MM.1S (cell line): ENCODE measurements at places on chromosomes 3 and 15.

GRCh38 chr3:175852560-175852959 is 993.4 kb downstream of the NAALADL2 start:
- DNase-seq: no peak

- no peak for DNase-seq
These were observed 34.0 kb upstream of the HRH1 start for GRCh38 chr3:11120091-11120805.

- no peak for DNase-seq
These were observed 156.7 kb downstream of the EPHA3 start for GRCh38 chr3:89264037-89264560.

GRCh38 chr3:9247941-9248521 is 1.4 kb downstream of the SRGAP3 start:
- no peak for DNase-seq

DNA sequence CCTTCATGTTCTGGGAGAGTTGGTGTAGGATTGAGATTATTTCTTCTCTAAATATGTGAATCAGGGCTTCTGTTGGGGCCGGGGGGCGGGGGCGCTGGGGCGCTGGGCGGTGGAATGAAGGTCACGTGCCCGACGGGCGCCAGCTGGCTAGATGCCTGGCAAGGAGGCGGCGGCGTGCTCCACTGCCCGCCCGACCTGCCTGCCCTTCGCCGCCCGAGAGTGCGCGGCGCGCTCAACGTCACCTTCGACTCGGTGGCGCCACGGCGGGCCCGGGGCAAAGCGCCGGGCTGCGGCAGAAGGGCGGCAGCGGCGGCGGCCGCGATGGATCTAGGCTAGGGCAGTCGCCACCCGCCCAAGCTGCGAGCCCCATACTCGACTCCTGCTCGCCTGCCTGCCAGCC is 47.0 kb upstream of the LHFPL4 start:
- DNase-seq: no peak

DNA sequence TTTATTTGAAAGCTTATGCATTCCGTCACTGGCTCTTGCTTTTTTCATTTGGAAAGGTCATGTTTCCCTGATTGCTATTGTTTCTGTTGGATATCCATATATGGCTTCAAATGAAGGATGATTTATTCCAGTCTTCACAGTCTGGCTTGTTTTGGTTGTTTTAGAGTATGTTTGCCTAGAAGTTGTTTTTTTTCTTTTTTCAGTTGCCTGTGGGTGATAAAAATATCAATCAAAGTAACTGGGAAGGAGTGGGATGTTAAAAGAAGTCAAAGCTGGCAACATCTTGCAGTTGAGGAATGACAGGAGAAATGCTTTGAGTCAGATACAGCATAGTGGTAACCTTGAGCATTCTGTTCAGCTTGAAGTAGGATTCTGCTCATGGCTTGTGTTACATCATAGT is 610.5 kb downstream of the PLOD2 start:
- DNase-seq: no peak

- DNase-seq: no peak
These were observed 3.1 kb downstream of the SNRK start for GRCh38 chr3:43289401-43289800.

DNA sequence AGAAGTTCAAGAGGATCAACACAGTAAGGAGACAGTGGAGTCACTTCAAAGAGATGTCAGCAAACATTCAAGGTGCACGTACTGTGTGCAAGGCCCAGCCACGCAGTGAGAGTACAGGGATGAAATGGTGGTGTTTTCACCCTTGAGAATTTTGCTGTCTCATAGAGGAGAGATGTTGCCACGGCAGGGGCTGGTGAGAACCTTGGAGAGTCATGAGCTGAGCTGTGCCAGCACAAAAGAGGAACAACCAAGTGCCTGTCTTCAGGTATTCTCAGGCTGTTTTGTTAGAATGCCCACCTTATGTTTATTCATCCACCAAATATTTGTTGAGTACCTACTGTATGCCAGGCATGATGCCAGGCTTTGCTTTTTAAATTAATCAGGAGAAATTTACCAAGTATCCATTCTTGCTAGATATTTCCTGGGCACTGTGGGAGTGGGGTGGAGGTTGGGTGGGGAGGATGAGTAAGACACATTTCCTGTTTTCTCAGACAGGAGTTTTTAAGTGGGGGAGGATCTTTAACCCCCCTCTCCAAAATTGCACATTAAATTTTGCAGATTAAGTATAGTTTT is 72.6 kb downstream of the SLC6A11 start:
- DNase-seq: no peak

GRCh38 chr15:67130673-67131601 is 65.5 kb downstream of the SMAD3 start:
- DNase-seq: no peak

DNA sequence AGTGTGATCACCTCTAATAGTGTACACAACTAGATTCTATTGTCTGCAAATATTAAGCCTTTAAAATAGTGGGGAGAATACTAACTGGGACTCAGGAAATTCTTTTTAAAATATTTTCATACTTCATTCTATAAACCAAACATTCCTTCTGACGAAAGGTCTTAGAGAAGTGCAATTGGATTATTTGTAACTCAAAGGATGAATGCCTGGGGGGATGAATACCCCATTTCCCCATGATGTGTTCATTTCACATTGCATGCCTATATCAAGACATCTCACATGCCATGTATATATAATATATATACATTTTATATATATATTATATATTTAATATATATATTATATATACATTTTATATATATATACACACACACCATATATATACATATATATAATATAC is 189.9 kb downstream of the VGLL3 start:
- DNase-seq: no peak

- no peak for DNase-seq
These were observed 54.3 kb downstream of the RIOX2 start for GRCh38 chr3:97917813-97918536.

DNA sequence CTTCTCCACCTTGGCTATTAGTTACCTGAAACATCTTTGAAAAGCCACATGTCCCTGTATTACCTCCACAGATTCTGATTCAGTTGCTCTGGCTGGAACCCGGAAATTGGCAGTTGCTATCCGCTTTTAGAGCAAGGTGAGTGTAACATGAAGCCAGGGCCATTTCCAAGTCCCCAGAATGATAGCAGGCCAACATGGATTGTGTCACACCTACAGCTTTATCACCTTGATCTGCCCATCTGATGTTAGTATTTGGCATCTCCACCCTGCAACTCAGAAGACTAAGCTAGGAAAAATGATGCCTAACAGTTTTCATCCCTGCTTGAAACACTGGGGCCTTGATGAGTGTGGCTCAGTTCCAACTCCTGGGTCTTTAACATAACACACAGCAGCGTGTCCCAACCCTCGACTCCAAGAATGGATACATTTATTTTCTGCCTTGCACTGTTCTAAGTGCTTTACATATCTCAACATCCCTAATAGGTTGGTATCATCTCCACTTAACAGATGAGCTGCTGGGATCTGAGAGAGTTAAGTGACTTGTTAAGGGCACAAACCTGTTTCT is 21.3 kb upstream of the NUDT16 start:
- DNase-seq: no peak

- DNase-seq: no peak
These were observed 312.3 kb downstream of the SATB1 start for GRCh38 chr3:18112674-18113375.

DNA sequence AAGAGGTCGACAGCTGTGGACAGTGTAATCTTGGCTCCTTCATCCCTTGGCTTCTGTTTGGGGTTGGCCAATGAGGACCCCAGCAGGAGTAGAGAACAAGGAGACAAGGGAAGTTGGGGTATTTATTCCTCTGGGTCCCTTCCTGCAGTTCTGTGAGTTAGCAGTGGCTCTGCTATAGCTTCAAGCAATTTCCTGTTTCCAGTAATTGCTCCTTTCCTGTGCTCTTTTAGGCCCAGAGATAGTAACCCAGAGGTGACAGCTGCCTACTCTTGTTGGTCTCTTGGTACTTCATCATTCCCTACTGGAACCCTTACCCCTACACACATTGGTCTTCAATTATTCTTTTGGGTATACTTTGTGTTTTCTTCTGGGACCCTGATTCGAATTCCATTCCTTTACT is 92.9 kb downstream of the NR1D2 start:
- DNase-seq: no peak

- DNase-seq: no peak
These were observed 7.5 kb downstream of the ABTB1 start for GRCh38 chr3:127680146-127680661.

DNA sequence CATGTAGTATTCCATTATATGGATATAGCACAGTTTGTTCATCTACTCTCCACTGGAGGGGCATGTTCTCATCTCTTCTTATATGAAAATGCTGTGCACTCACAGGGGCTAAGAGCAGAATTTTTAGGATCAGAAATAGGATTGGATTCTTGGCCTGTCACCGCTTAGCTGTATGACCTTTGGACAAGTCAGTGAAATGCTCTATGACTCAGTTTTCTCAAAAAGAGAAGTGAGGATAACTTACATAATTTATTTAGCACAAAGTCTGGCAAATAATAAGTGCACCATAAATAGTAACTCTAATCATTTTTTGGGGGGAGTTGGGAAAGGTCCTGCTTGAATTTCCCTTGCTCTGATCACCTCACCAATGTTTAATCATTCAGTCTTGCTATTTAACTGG is 103.7 kb upstream of the LRIG1 start:
- DNase-seq: no peak
